ENCODE measurements at places on chromosomes 16 and 17. TPM values are rescaled to one million over a fixed set of nuclear protein-coding genes. Genes with fewer than 3 reads are reported as not detected.

Gene GINS2
- 0.62 TPM for polyA plus RNA-seq

Gene FAHD1
- 28.5 TPM for polyA plus RNA-seq

Gene TEKT5
- polyA plus RNA-seq: not detected

Gene TPSD1
- polyA plus RNA-seq: 1.2 TPM

Gene VWA3A
- polyA plus RNA-seq: 0.03 TPM

Gene VEZF1
- polyA plus RNA-seq: 20.8 TPM

Gene HSPB9
- polyA plus RNA-seq: 0.70 TPM

Gene CALB2
- 185 TPM for polyA plus RNA-seq

Gene PRKCA
- polyA plus RNA-seq: 6.3 TPM

Gene PTX4
- polyA plus RNA-seq: not detected

Gene TPPP3
- polyA plus RNA-seq: 11.1 TPM

Gene ADAM11
- 0.17 TPM for polyA plus RNA-seq

Gene CEP95
- 34.8 TPM for polyA plus RNA-seq

Gene CCL5
- 7.4 TPM for polyA plus RNA-seq

Gene AANAT
- 0.08 TPM for polyA plus RNA-seq

Gene PRSS33
- not detected for polyA plus RNA-seq

Gene RNF227
- 2.2 TPM for polyA plus RNA-seq

Gene MPP3
- polyA plus RNA-seq: 7.0 TPM

Gene NHLRC4
- 1.3 TPM for polyA plus RNA-seq

Gene HOXB1
- polyA plus RNA-seq: not detected

Gene STAC2
- polyA plus RNA-seq: 0.22 TPM

Gene DNAI2
- polyA plus RNA-seq: not detected

Gene MMP2
- 33.4 TPM for polyA plus RNA-seq

Gene MMP15
- 44.5 TPM for polyA plus RNA-seq

Gene HEATR9
- not detected for polyA plus RNA-seq

Gene EME2
- 4.6 TPM for polyA plus RNA-seq

Gene CEP295NL
- 2.4 TPM for polyA plus RNA-seq

Gene EVPL
- polyA plus RNA-seq: 0.34 TPM

Gene SLC38A8
- not detected for polyA plus RNA-seq

Gene BCKDK
- 45.4 TPM for polyA plus RNA-seq

Gene FMNL1
- 27.5 TPM for polyA plus RNA-seq

Gene TCAP
- 0.48 TPM for polyA plus RNA-seq

Gene PDILT
- polyA plus RNA-seq: not detected

Gene TBC1D3K
- not detected for polyA plus RNA-seq

Gene HASPIN
- 0.12 TPM for polyA plus RNA-seq

Gene CA4
- 37.7 TPM for polyA plus RNA-seq

Gene NDEL1
- 68.8 TPM for polyA plus RNA-seq

Gene CLEC10A
- polyA plus RNA-seq: 1.3 TPM

Gene CTRB2
- polyA plus RNA-seq: 1.9 TPM

Gene KRTAP4-5
- not detected for polyA plus RNA-seq
